ENCODE measurements at places on chromosomes 3 and 15.

DNA sequence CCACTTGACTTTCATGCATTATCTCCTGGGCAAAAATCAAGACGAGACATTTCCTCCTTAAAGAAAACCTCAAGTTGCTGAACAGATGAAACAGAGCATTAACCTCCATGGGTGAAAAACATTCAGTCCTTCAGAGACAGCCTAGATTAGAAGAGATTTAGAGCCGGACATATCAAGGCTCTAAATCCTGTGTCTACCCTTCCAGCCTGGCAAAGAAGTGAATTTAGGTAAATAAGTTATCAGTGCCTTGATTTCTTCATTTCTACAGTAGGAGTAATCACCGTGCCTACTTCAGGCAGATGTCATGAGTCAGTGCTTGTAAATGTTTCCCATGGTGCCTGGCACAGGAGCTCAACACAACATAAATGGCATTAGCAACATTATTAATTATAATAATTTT lies 159.3 kb upstream of the PRICKLE2 start:
- DNase-seq = no peak

DNA sequence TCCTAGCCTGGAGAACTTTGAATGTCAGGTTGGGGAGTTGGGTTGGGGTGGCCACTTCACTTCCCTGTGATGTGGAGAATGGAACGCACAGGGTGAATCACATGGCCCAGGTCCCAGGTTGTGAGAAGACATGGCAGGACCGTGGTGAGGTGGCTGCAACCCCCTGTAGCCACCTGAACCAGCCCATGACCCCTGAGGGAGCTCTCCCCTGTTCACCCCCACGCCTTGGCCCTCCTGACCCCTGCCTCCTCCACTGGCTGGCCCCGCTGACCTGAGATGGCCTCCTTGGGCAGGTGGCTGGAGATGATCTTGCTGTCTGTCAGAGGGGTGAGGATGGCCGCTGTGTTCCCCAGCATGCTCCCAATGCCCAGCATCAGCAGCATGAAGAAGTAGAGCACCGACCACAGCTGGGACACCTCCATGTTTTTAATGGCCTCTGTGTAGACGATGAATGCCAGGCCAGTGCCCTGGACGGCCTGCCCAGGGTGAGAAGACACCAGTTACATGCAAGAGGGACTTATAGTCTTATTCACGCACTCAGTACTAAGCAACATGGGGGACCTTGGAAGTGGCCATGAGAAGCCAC lies 31.0 kb downstream of the SLC6A20 start:
- DNase-seq = no peak

DNA sequence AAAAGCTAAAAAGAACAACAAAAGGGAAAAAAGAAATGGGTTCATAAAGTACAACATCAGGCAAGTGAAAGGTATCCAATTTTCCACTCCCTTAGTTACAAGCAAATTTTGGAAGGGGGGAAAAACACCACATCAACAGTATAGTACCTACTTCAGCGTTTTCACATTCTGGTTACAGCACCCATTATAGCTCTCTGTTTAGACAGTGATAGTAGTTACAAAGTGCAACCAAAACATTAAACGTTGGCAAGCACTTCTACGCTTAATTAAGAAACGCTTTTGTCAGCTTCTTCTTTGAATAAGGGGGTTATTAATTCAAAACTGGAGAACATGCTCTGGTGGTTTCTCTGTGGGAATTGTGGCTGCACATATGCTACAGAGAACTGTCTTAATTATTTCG lies 180.2 kb downstream of the VPS13C start:
- no peak for DNase-seq

DNA sequence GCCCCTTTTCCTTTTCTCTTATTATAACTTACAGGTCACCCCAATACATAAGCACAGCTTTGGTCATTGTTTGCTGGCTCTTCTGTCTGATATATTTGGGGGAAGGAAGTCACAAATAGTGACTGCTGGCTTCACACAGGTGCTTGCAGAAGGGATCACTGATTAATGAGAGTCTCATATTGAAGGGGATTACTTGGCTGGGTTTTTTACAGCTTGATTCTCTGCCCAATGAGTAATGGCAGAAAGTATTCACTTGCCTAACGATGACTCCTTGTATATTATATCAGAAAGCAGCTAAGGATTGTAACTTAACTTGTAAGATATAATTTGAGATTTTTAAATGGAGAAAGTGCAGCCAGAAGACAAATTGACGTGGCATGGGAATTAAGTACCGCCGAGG lies 119.3 kb upstream of the PFN2 start:
- DNase-seq = no peak

DNA sequence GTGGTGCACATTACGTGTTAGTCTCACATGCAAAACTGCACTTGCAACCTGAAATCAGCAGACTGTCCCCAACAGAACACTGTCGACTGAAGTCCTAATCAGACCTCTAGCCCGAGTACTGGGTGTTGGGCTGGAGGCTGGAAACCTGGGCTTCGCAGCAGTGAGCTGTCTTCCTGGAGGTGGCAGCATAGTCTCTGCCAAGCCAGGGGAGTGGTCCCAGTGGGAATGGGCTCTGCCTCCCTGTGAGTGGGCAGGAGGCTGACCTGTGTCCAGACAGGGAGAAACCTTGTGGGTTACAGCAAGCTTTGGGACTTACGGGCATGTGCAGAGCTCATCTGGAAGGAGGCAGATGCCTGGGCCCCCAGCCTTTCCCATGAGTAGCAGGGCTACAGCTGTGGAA lies 38.2 kb upstream of the MYZAP start:
- no peak for DNase-seq

- DNase-seq = no peak
These were observed 72.3 kb upstream of the LRIG1 start for GRCh38 chr3:66572938-66573710.

DNA sequence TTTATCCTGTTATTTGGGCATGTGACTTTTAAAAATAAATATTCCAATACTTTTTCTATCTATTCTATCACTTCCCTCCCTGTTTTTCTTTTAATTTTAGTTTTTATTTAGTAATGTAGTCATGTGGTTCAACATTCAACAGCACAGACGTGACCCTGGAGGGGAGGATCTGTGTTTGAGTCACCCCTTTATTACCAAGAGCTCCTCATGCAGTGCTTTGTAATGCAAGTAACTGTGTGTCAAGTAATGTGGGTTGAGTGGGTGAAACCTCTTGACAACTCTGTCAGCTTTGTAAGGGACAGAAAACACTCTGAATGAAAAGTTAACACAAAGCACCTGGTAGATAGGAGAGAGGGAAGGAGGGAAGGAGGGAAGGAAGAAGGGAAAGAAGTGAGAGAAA lies 89.7 kb upstream of the FGF12 start:
- DNase-seq = no peak

DNA sequence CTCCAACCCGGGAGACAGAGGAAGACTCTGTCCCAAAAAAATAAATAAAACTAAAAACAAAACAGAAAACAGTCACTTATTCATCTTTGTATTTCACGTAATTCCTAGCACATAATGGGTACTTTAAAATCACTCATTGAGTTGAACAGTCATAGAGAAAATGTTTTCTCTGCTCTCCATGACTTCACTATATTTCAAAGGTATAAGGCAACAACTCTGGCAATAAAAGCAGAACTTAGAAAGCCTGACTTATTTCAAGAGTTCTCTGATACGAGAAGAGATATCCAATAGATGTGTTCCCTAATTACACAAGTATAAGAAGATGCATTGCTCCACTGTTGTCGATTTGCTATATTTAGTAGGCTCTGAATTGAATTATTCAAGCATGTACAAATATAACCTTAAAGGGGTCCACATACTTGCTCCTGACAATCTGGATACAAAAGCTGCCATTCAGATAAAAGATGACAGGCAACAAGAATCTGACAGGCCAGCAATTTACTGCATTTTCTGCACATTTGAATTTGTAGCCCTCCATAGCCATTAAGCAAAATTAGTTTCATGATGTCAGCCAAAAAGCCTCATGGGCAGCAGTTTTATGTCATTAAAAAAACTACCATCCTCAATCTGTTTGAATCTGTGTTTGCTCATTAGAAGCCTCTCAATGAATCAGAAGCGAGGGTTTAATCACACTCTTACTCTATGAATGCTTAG lies 47.9 kb downstream of the PEAK1 start:
- no peak for DNase-seq

GRCh38 chr3:119550192-119550910 lies 9.1 kb downstream of the CD80 start:
- no peak for DNase-seq

DNA sequence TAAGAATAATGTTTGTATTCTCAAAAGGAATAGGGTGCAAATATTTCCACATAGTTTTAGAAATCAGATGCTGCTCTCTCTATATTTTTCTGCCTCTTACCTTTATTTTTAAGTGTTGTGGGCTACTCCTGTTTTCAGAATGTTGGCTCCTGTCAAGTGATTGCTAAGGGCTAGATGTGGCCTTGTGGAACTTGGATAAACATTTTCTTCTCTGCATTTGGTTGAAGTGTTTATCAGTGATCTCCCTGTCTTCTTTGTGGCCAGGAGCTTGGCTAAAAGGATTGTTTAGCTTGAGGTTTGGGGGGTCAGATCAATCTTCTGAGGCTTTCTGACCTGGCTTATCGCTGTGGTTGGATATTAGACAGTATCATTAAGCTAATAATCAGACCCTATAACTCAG lies 112.6 kb downstream of the TCF12 start:
- DNase-seq = no peak

GRCh38 chr3:130379274-130379673 lies 33.8 kb downstream of the COL6A5 start:
- DNase-seq = no peak

DNA sequence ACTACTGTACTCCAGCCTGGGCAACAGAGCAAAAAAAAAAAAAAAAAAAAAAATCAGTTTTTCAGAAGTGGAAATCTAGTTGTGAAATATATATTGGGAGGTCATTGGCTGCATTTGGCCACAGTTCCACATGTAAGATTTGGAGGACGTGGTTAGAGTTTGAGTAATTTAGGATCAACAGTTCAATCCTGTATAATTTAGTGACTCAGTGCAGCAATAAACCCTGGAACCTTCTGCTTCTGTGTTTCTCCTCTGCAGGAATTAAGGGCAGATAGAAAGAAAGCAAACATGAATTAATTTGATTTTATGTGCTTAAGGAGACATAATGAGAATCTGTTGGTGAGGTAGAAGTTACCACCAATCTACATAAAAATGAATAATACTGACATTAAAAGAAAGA lies 347.0 kb downstream of the PTPRG start:
- DNase-seq = peak; percentile 10

GRCh38 chr3:34889641-34890040 lies 749.7 kb upstream of the ARPP21 start:
- DNase-seq = no peak

DNA sequence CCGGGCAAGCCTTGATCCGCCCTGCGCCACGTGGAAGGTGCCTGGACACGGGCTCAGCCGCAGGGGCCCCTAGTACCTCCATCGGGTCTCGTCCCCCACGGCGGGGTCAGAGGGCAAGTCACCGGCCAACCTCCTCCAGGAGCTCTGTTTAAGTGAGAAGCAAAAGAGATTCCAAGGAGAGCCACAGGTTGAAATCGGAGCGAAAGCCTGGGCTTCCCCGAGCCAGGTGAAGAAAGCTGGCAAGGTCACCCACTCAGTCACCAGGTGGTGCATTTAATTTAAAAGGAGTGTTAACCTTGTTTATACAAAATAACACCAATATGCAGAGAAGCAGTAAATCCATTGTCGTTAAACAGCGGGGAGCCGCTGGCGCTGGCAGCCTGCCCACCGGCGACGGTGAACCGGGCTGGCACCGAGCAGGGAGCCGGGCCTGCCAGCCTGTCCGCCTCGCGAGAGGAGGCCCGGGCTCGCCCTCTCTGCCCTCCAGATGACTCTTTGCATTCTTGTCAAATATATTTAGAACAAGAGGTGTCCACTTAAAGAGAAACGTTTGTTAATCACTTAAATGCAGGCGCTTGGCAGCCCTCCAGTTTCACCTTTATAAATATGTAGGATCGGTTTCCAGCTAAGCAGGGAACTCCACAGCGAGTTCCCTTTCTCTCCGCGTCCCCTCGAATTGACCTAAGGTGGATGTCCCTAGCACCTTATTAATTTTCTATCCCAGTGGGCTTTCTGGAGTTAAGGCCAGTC lies 277.3 kb upstream of the NR2F2 start:
- no peak for DNase-seq

GRCh38 chr15:90210593-90210992 lies 9.5 kb downstream of the SEMA4B start:
- DNase-seq = no peak

GRCh38 chr3:134374791-134375581 lies 739 bp upstream of the AMOTL2 start:
- DNase-seq = no peak

- no peak for DNase-seq
These were observed 24.6 kb downstream of the TRA2B start for GRCh38 chr3:185912929-185913901.

DNA sequence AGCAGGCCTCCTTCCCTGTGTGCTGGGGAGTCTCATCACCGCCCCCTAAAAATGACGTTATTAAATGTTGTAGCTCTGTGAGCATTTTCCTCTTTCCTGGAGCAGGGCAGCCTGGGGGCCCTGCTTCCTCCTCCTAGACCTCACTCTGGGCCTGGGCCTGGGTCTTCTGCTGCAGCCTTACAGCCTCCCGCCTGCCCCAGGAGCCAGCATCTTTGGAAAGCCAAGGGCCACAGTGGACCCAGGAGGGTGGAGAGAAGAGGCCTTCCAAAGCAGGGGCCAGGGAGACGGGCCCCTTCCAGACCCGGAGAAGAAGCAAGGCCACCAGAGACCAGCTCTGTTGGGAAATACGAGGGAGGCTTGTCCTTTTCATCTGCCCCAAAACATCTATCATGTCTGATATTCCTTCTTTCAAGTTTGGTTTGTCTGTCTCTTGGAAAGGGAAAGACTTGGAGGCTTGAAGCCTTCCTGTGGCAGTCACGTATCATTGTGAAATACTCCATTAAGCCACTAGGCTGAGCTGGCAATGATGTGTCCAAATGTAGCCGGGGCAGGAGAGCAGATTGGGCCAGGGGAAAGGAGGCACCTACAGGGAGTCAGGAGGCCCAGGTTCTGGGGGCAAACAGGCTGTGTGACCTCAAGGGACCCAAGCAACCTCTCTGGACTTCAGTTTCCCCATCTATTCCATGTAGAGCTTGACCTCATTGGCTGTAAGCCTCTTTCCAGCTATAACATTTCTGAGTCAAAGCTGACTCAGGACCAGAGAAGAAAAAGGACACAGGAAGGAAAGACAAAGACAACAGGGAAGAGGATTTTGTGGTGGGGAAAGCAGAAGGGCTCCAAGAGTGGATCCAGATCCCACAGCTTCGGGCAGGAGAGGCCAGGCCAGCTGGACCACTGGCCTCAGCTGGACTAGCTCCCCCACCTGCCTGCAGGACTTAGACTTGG lies 31.1 kb downstream of the CYP11A1 start:
- DNase-seq = no peak

DNA sequence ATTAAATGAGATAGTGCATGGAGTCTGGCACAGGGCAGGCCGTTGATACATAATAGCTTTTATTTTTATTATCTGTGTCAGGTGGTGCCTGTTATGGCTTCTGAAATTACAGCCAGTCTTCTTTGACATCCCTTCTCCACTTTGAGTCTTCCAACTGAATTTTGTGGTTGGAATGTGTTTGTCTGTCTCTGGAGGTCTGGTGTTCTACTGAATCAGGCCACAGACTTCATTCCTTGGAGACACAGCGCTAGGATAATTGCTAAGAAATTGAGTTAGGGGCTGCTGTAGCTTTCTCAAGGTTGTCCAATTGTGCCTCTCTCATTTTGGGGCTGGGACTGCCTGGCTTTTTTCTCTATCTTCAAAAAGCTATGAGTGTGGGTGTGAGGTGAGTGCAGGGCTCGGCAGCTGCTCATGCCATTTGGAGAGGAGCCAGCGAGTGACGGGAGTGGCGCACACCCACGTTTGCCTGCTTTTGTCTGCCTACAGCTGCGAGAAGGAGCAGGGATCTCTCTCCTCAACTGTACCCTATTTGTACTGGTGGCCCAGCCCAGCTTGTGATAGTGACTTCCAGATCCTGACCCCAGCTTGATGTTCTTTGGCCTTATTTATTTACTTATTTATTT lies 49.8 kb upstream of the SYN2 start:
- DNase-seq = no peak

Data from AG04450 (cell line).